Activated naive CD8-positive, alpha-beta T cell treated with anti-CD3 and anti-CD28 coated beads, Interleukin-2, amount 10 ng/mL, durations not matched to agents 7 days and 5 days (primary cell): ENCODE measurements at places on chromosomes 5 and 9. TPM values are rescaled to one million over a fixed set of nuclear protein-coding genes. Genes with fewer than 3 reads are reported as not detected.

- H3K4me3 ChIP-seq, result no peak overlapping the region
- peaks cover 4% of the 10 kb centered on the region for H3K27me3 ChIP-seq
- no peak for DNase-seq
- H3K4me1 ChIP-seq, result peaks cover 13% of the 10 kb centered on the region
Observed at GRCh38 chr9:127081250-127082185, 40.9 kb downstream of the ANGPTL2 start.

The STPG3 gene
- total RNA-seq, result not detected

DNA sequence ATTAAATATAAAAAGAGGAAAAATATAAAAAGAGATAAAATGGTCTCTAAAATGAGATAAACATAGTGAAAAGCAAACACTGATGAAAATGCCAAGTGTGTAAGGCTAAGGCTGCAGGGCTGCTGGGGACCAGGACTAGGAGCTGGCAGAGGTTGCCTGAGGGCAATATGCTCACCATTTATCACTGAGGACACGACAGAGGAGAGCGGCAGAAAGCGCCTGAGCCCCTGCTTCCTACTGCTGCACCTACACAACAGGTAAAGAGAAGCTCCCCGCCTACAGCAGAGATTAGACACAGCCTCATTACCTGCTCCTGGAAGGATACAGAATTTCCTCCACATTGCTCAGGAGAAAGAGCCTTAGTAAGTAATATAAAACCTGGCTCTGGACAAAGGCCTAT lies 70.7 kb upstream of the PPP1R2B start:
- H3K4me3 ChIP-seq, result no peak overlapping the region
- DNase-seq, result no peak
- H3K36me3 ChIP-seq, result peaks cover 10% of the 10 kb centered on the region
- no peak overlapping the region for H3K27ac ChIP-seq
- peaks cover 12% of the 10 kb centered on the region for H3K4me1 ChIP-seq

GRCh38 chr5:34676416-34676815 lies 20.3 kb downstream of the RAI14 start:
- H3K4me3 ChIP-seq, result no peak overlapping the region
- peaks cover 1% of the 10 kb centered on the region for H3K4me1 ChIP-seq
- DNase-seq, result no peak
- H3K27ac ChIP-seq, result no peak overlapping the region
